ENCODE measurements at places on chromosomes 7 and 10.

GRCh38 chr7:99557940-99558305 lies 519 bp upstream of the ZNF655 start:
- no peak for DNase-seq

- no peak for DNase-seq
Observed at GRCh38 chr7:155833651-155834050, 21.4 kb upstream of the SHH start.

GRCh38 chr7:130299866-130300265 lies 6.9 kb downstream of the CPA4 start:
- no peak for DNase-seq

DNA sequence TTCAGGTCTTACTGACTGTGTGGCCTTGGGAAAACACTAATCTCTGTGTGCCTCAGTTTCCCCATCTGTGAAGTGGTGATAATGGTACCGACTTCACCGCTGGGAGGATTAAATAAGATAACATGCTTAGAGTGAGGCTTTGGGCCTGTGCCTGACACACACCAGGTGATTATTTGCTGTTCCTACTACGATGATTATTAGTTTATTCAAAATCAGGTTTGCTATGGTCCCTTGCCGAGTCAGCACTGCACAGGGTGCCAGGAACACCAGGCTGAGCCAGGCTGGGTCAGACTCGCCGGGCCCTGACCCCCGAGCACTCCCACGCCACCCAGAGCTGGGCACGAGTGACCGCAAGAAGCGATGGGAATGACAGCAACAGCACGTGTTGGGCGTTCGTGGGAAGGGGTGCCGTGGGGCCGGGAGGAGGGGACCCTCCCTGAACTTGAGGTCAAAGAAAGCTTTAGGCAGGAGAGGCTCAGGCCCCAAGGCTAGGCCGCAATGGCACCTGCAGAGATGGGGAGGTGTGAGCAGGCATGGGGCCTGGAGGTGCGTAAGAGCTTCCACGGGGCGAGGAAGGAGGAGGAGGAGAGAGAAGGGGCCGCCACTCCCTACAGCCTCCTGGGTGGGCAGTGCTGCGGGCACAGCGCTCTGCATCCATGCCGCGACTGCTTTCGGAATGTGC lies 325.4 kb downstream of the DNAJB6 start:
- DNase-seq: no peak

DNA sequence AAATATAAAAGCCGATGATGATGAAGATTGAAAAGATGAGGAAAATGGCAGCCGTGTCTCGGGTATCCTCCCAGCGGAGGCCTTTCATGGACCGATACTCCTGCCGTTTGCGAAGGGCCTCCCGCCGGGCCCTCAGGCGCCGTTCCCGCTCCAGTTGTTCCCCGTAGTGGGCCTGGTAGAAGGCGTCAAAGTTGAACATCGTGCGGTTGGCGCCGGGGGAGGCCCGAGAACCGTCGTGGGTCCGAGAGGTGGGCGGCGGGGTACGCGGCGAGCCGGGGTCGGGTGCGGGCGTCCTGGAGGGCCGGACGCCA lies 553 bp downstream of the DNAJC30 start:
- no peak for DNase-seq

DNA sequence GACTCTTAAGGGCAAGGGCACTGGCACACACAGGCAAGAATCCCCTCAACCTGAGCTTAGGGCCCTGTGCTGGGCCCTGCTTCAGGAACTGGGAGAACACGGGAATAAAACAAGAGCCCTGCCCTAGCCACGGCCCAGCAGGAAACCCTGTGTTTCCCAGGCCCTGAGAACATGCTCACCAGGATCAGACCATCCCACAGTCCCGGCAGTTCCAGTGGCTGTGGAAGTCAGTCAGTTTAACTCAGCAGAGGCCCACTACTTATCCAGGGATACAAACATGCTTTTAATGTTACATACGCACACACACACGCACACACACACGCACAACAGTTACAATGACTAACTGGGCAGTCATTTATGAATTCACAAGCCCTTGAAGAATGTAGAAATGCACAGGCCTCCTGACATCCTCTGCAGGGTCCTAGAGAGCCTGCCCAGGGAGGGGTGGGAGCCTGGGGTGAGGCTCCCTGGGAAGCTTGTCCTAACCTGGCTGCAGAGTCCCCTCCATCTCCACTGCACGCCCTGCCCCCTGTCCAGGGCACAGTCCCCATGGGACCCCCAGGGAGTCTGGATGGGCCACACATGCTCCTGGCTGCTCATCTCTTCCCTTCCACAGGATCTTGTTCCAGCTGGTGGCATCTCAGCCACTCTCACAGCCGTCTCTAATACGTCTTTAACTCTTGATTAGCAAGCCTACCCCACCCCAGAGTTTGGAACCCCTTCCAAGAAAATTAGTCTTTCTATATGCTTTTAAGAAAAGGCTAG lies 97.6 kb downstream of the TCERG1L start:
- DNase-seq: no peak

GRCh38 chr10:85548034-85548433 lies 818.6 kb downstream of the GRID1 start:
- no peak for DNase-seq

GRCh38 chr7:117158941-117159697 lies 163.7 kb downstream of the WNT2 start:
- DNase-seq: no peak

DNA sequence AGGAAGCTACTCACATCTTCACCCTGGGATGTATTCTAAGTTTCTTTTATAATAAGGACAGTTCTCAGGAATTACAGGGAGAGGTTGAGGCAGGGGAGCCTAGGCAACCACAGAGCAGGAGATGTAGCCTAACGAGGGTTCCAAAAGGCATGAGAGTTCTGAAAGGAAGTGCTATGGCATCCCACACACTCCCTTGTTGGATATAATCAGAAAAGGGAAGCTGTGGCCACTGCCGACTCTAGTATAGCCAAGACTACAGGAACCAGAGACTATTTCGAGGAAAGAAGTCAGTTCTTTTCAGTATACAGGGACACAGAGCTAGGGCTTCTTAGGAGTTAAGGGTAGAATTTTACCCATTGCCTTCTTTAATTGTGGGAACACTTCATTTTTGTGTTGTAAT lies 11.0 kb downstream of the PRR15 start:
- DNase-seq: no peak

DNA sequence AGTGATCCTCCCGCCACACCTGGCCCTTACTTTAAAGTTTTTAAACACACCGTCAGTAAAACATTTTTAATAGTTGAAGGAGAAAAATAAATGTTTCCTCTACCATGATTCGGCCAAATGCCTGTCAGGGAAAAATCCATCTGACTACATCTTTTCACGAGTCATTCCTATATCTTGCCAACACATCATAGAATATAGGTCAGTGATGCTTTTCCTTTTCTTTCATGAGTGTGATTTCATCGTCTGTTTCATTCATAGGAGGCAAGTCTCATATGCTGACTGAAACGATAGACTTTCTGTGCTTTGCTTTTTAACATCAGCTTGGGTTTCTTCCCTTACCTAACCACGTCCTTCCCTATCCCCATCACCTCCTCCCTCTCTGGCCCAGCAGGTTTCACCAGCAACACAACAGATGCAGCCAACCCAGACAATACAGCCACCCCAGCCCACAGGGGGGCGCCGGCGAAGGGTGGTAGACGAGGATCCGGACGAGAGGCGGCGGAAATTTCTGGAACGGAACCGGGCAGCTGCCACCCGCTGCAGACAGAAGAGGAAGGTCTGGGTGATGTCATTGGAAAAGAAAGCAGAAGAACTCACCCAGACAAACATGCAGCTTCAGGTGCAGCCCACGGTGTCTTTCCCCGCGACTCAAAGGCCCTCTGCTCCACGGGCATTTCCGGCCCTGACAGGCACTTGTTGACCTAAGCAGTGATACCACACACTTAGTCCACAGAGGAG lies 149.2 kb downstream of the TRIL start:
- DNase-seq: no peak

DNA sequence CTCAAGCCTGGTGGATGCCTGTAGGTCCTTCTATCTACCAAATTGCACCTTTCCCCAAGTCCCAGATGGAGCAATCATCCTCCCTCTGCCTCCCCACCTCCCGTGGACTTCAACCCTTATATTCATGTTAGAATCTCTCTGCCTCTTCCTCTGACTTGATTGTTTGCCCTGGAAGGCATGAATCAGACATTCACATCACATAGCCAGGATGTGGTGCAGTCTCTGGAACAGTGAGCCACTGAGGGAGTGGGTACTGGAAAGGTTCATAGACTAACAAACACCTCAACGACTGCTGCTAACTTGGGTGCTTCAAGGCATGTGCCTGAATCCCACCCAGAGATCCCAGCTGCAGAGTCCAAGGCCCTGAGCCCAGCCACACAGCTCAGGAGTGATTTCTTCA lies 494.0 kb downstream of the TNS3 start:
- DNase-seq: no peak

- DNase-seq: no peak
Observed at GRCh38 chr7:156950381-156950858, 908 bp downstream of the NOM1 start.

DNA sequence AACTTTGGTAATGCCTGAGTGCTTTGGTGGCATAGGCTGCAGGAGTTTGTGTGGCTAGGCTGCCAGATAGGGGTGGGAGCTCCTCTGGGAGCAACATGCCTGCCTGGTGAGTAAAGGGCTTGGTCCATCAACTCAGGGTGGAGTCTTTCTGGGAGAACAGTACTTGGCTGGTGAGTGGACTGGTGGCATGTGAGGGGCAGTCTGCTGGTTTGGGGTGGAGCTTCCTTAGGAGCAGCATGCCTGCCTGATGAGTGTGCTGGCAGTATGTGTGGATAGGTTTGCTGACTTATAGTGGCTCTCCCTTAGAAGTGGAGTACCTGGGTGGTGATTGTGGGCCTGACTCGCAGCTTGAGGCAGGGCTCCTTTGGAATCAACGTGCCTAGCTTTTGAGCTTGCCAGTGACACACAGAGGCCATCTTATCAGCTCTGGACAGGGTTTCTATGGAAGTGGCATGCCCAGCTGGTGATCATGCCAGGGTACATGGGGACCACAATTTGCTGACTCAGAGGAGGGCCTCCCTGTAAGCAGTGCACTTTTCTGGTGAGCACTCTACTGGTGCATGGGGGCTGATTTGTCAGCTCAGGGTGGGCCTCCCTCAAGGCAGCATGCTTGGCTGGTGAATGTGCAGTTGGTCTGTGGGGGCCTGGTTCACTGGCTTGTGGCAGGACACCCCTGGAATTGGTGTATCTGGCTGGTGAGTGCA lies 35.0 kb upstream of the SRI start:
- no peak for DNase-seq

DNA sequence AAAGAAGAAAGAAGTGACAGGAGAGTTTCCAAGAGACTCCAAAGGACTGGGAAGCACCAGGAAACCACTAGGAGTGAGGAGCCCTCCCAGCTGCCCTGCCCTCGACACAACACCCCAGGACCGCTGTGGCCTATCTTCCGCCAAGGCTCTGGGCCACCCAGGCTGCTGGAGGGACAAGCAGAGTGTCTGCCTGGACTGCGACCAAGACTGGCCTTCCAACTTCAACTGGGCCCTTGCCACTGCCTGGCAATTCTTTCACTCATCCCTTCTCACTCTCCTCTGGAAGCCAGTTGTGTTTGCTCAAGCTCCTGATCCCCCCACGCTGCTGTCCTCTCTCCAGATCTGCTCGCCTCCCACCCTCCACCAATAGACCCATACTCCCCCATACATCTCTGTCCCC lies 10.2 kb downstream of the KIAA1549 start:
- no peak for DNase-seq

GRCh38 chr10:71511206-71511605 lies 114.5 kb downstream of the CDH23 start:
- DNase-seq: no peak

DNA sequence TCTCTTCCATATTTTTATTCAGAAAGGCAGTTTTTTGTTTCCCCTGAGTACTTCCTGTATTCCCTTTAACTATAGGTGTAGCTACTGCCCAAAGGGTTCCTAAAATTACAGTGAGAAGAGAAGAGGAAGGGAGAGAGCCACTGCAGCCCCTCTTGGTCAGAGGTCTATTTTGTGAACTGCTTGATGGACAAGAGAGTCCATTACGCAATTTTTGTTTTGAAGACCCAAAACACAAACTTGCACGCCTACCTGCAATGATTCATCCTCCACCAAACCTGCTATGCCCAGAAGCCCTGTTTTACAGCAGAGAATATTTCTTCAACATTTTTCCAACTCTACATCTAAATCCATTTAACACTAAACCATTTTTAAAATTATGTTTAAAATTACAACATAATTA lies 75.1 kb downstream of the PDE1C start:
- DNase-seq: no peak

- DNase-seq: no peak
Observed at GRCh38 chr7:5229451-5230264, 39.6 kb downstream of the WIPI2 start.

All from stimulated activated CD4-positive, alpha-beta T cell treated with anti-CD3 and anti-CD28 coated beads, Interleukin-2, amount 100 ng/mL, for 4 hours (primary cell).